ENCODE measurements at places on chromosomes 3 and 15.

GRCh38 chr15:41934843-41935242, 37.5 kb downstream of the EHD4 start:
- no peak for DNase-seq

DNA sequence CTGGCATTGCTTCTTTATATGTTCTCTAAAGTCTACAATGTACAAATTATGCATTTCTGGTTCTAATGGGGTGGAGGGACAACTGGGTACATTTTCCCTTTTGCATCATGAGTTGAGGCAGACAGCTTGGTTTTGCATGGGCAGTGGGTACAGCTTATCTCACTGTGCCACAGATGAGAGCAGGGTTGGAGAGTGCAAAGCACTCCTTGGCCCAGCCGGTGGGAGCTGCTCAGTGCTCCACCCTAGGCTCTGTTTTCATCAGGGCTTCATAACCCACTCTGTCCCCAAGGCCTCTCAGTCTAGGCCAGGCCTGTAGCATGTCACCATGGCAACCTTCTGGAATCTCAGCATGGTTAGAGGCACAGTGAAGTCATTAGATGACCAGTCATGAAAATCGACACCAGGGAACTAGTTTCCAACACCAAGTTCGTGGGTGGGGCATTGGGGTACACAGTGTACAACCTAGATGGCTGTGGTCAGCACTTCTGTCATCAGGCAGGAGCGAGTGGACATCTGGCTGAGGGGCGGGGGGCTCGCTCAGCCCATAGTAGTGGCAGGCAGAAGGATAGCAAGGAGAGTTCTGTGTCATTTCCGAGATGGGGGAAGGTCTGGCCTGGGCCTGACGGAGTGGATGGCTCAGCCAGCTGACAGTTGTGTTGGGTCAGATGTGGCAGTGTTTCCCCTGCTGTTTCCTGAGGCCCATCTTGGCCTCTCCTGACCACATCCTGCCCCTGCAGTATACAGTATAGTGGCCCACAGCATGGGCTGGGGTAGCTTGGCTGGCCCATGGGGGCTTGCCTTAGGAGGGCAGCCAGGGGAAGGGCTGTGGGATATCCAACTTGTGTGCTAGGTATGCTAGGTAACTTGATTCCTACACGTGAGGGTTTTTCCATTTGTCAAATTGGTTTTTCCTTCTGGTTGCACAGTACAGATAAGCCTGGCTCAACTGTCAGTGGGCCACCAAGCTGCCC, 75.7 kb upstream of the PRR23C start:
- DNase-seq = peak; percentile 18

- no peak for DNase-seq
Observed at GRCh38 chr15:40756938-40757337, 1.9 kb upstream of the RMDN3 start.

GRCh38 chr3:34183611-34184340, 385.3 kb downstream of the PDCD6IP start:
- no peak for DNase-seq

DNA sequence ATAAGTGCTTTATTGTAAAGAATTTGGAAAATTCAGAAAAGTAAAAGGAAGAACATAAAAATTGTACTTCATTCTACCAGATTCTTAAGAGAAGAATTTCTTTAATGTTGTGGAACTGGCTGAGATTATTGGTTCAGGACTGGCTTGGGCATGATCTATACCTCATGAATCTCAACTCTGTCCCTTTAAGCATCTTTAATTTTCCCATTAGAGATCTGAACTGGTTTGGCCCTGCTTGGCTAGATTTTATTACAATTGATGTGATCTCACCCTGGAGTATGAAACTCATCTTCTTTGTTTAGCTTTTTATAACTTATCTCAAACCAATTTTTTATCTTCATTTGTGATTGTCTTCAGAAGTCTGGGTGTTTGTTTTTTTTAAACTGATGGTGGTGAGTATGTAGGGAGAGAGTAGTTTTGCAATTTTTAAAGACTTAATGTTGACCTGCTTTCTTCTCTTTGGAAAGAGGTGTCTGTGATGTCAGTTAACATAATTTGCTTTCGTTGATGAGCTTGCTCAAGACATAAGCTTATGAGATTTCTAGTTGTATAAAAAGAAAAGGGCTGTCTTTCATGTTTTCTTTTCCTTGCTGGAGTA, 61.9 kb downstream of the ZNF609 start:
- DNase-seq = no peak
